Endodermal cell (in vitro differentiated cells): ENCODE measurements at places on chromosomes 11 and 22. TPM values are rescaled to one million over a fixed set of nuclear protein-coding genes. Genes with fewer than 3 reads are reported as not detected.

The CABP7 gene
- not detected in 3 replicates for total RNA-seq

The OR52I2 gene
- total RNA-seq: not detected in 2 replicates

GRCh38 chr11:33598426-33599069 is 102.1 kb downstream of the C11orf91 start:
- peak; percentile 59 for DNase-seq

GRCh38 chr11:46913484-46913883 is 4.9 kb downstream of the LRP4 start:
- DNase-seq: peak; percentile 69

DNA sequence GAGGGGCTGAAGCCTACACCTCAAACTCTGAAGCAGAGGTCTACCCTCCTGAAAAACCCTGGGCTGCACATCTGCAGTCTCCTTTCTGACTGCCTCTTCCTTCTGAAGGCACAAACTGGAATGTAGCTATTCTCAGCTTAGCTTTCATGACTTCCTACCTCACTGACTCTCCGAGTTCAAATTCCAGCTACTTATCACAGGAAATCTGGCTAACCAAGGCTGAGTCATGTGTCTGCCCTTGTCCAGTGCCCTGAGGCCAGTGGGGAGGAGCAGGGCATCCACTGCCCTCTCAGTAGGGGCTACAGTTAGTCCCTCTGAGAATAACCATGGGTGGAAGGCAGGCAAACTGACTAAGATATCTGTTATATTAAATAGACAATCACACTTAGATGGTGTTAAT is 29.2 kb downstream of the PDGFD start:
- no peak for DNase-seq

DNA sequence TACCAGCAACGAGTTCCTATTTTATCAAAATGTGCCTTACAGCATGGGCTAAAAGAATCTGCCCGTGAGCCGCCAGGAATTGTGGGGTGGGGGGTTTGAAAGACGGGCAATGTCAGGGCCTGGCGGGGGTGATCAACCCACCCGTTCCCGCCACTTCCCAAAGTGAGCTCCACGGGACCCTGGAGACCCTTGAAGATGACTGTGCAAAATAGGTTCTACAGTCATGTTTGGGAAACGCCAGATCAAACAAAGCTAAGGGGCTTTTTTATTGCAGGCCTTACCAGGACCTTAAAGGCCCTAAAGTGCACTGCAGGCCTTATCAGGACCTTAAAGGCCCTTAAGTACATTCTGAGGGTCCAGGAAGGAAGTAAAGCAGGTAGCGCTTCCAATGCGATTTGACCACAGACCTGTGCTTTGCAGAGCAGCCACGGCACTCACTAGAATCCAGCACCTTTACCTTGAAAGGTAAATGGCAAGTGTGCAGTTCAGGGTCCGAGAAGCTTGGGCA is 404.1 kb downstream of the SHANK2 start:
- DNase-seq: no peak

DNA sequence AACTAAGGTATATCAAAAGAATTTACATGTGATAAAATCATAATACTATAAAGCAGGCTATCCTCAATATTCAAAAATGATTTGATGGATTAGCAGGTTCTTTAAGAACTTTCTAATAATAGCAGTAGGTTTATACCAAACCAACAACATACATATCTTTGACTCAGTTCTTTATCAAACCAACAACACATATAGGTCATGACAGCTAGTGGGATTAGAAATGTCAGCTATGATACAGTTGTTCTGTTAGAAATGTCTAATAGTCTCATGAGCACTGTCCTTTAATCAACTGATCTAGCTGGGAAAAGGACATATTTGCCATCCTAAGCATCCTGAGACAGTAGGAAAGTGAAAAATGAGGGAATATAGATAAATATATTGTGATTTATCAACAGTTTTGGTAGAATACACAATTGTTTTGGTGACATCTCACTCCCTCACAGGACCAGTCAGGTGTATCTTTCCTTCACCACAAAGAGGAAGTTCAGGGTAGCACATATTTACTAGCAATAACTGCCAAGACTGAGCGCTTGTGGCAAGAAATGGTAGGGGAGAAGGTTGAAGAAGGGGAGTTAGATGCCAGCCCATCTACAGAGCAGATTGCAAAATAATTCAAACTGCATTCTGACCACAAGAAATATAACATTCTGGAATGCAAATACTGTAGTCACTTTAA is 90.8 kb upstream of the APOA1 start:
- DNase-seq: no peak

DNA sequence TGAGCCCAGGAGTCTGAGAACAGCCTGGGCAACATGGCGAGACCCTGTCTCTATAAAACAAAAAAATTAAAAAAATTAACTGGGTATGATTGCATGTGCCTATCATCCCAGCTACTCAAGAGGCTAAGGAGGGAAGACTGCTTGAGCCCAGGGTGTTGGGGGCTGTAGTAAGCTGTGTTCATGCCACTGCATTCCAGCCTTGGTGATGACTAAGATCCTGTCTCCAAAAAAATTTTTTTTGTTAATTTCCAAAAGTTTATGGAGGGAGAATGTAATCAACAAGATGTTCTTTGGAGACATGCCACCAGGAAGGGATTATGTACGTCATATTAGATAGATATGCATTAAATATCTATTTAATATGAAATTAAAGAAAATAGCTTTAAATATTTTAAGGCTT is 267.5 kb downstream of the SBF2 start:
- DNase-seq: no peak

The INSC gene
- total RNA-seq: not detected in 2 replicates

GRCh38 chr11:100777103-100777502 is 90.0 kb downstream of the ARHGAP42 start:
- DNase-seq: no peak

DNA sequence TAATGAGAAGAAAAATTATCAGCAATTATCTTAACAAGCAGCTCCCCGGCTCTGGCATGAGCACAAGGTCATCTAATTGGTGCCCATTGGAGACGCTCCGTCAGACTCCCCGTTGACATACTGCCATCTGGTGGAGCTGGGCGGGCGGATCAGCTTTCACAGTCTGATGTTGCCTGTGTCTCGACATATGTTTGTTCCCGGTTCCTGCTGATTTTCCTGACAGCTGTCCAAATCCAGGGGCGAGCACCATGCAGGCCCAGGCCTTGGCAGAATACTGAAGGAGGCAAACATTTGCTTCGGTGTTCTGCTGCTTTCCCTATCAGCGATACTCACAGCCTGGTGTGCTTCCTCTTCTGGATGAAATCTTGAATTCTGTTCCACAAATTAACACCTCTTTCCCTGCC is 43.8 kb upstream of the BARX2 start:
- DNase-seq: peak; percentile 96

GRCh38 chr11:68216171-68216938 is 3.3 kb upstream of the KMT5B start:
- DNase-seq: no peak

GRCh38 chr11:103537904-103538502 is 428.8 kb downstream of the DYNC2H1 start:
- DNase-seq: no peak
